ENCODE measurements at places on chromosomes 3 and 15. TPM values are rescaled to one million over a fixed set of nuclear protein-coding genes. Genes with fewer than 3 reads are reported as not detected.

DNA sequence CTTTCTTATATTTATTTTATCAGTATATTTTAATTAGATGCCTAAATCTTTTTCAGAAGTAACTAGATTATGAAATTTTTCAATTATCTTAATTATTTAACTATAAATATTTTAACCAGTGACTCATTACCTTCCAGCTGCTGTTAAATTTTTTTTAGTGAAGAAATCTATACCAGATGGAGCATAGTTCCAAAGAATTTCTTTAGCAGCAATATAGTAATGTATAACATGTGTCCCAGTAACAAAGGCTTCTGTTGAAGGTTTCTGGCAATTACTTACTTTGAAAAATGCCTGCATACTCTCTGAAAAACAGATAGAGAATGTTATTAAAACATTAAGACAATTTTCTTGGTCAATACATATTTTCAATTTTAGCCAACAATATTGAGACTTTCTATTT, 45.1 kb upstream of the CP start:
- no peak for DNase-seq

The CASR gene
- 22.2 TPM for polyA plus RNA-seq

GRCh38 chr3:72265256-72266015, 480.5 kb upstream of the PROK2 start:
- no peak for DNase-seq

- DNase-seq, result no peak
Measured at GRCh38 chr3:4740397-4741105, 238.7 kb upstream of the BHLHE40 start.

GRCh38 chr15:89067751-89068150, 20.5 kb upstream of the ABHD2 start:
- no peak for DNase-seq

DNA sequence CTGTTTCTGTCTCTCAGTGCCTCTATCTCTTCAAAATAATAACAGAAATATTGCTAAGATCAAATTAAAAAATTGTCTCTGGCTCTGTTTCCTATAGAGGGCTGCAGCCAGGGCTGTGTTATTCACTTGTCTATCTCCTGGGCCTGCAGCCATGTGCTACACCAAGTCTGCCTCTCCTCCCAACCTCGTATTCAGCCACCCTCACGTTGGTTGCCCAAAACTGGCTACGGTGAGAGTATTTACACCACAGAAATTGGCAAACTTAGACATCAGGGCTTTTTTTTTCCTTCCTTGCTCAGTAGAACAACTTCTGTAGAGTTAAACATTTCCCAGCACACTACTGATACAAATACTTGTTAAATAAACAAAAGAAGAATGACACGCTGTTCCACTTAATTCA, 320.9 kb upstream of the ICE2 start:
- DNase-seq, result no peak

GRCh38 chr3:192373586-192373985, 353.8 kb downstream of the FGF12 start:
- DNase-seq, result no peak

GRCh38 chr15:58805095-58805494, 34.0 kb downstream of the MINDY2 start:
- no peak for DNase-seq

Data from left renal pelvis (tissue), 4 donors.